Panc1 (cell line): ENCODE measurements at places on chromosomes 16 and 17.

DNA sequence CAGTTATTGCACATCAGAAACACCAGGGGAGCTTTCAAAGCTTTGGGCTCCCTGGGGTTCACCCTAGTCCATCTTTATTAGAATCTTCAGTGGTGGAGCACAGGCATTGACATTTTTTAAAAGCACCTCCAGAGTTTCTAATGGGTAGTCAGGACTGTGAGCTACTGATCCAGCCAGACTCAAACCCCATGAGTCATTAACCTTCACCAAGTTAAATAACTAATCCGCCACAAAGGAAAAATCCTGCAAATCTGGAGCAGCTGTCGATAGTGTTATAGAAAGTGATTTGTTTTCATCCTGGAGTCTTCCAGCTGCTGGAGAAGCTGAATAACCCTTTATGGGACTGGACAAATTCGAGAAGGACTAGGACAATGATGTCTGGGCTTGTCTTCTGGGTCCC is 93.2 kb upstream of the PIRT start:
- DNase-seq = no peak

GRCh38 chr17:69047368-69048263 is 13.1 kb downstream of the ABCA9 start:
- no peak for DNase-seq

GRCh38 chr16:14545346-14545884 is 84.6 kb downstream of the PARN start:
- DNase-seq = no peak

DNA sequence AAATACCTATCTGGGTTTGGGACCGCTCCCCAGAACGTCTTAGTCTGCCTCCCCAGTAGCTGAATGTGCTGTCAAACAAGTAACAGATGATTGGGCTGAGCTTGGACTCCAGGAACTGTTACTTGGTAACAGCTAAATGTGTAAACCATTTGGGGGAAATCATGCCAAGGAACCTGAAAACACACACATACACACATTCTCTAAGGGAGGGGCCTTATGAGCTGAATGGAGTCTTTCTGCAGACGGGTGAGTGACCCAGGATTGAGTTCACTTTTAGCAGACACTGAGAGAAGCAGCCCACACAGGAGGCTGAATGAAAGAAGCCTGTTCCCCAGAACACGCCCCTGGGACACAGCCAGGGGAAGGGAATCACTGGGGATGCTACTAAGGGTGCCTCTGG is 1.6 kb downstream of the ACLY start:
- DNase-seq = no peak

- DNase-seq = no peak
These were observed 44.2 kb downstream of the ZZEF1 start for GRCh38 chr17:4098521-4099209.

DNA sequence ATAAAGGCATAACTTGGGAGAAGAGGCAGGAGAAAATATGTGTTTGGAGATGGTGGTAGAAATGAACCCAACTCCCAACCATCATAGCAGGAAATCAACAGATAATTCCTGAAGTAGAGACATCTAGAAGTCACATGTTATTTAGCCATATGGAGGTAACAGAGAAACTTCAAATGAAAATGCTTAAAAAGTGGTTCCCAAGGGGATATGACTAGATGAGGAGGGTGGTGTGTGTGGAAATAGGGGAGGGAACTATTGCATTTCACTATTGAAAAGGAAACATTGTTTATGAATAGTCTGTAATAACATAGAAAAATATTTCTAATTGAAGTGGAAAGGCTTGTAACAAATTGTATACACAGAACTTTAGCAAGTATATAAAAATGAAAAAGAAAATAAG is 412.0 kb downstream of the SHISA9 start:
- no peak for DNase-seq

- DNase-seq = no peak
These were observed 23.6 kb upstream of the G6PC1 start for GRCh38 chr17:42877037-42877436.

GRCh38 chr16:87366288-87366687 is 17.3 kb downstream of the FBXO31 start:
- DNase-seq = no peak

- no peak for DNase-seq
These were observed 2.6 kb upstream of the ADORA2B start for GRCh38 chr17:15942207-15942833.

DNA sequence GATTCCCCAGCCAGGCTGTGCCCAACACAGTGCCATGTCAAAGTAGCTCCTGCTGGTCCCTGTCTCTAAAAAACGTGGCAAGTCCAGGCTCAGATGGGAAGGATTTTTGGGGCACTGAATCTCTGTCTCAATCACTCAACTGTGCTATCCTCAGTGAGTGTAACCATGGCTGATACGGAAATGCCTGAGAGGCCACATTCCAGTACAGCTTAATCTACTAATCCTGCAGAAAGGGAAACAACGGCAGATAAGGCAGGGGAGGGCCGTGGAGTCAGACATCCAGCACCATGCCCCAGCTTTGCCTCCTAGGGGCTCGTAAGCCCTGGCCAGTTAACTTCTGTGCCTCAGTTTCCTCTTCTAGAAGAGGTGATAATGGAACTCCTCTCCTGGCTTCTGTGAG is 251.7 kb downstream of the CPPED1 start:
- no peak for DNase-seq

- no peak for DNase-seq
These were observed 4.5 kb downstream of the CCR7 start for GRCh38 chr17:40560592-40561293.

DNA sequence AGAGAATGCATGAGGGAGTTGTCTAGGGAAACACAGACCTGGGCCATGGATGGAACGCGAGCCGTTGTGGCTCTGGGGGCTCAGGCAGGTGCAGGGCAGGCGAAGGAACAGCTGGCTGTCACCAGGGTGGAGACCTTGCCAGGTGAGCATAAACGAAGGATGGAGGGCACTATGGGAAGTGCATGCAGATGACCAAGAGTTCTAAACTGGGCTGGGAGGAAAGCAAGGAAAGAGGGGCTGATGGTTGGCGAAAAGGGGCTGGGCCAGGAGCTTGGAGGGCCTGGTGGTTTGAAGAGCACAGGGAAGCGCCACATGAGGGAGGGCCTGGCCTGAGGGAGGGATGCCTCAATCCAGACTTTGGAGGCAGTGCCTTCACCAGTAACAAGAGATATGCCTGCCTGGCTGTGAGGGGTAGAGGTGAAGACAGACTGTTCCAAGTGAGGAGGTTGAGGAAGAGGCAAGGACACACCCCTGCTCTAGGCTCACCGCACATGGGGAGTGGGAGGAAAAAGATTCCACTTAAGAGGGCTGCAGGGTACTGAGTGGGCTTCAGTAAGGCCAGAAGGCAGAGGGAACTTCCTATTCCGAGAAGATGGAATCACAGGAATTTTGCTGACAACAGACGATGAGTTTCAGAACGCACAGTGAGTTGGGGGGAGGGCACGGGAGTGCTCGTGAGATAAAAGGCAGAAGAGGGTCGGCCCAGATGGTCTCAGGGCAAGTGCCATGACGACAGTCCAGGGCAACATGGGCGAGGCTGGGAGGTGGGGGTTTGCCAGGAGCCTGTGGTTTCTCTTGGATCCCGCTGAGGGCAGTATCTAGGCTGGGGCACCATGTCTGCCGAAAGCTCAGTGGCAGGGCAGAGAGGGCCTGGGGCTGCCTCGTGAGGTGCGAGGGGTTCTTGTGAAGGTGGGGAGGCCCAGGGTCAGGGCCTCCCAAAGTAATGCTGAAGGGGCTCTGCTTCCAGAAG is 20.6 kb downstream of the B9D1 start:
- DNase-seq = no peak

GRCh38 chr16:89448656-89449055 is 41.7 kb downstream of the ANKRD11 start:
- DNase-seq = no peak

DNA sequence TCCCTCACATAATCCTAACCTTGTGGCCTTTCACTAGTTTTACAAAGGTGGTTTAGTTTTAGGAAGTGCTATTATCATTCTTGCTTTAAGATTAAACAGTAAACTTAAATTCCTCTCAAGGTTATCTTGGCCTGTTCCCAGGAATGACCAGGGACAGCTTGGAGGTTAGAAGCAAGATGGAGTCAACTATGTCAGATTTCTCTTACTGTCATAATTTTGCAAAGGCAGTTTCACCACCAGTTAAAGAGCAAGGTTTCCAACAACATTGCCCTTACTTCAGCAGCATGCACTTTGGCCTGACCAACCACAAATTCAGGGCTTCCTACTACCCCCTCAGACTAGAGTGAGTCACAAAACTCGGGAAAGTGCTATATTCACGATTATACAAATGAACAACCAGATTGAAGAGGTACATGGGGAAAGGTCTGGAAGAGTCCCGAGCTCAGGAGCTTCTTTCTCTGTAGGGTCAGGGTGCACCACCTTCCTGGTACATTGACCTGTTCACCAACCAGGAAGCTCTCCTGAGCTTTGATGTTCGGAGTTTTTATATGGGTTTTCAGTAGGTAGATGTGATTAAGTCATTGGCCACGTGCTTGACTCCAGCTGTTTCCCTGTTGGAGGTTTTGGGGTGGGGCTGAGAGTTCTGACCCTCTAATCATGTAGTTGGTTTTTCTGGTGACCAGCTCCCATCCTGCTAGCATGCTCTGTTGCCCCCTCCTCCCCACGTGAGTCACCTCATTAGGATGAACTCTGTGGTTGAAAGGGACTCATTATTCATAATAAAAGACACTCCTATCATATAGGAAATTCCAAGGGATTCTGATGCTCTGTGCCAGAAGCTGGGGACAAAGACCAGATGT is 19.4 kb downstream of the RHOT1 start:
- DNase-seq = no peak

DNA sequence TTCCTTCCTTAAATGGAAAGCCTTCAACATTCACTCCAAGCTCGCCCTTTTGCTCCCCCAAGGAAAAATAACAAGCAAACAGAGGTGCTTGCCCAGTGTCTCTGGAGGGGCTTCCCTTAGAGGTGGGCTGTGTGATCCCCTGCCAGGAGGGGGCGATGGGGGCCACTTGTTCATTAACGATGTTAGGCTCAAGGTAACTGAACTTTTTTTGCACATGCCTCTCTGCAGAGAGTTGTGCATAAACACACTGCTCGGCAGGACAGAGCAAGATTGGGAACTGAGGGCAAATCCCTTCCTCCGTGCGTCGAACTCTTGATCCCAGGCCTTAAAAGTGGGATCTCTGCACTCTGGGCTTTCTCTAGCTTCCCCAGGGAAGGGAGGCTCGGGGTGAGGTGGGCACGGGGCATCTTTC is 15.5 kb upstream of the NAGLU start:
- DNase-seq = no peak

DNA sequence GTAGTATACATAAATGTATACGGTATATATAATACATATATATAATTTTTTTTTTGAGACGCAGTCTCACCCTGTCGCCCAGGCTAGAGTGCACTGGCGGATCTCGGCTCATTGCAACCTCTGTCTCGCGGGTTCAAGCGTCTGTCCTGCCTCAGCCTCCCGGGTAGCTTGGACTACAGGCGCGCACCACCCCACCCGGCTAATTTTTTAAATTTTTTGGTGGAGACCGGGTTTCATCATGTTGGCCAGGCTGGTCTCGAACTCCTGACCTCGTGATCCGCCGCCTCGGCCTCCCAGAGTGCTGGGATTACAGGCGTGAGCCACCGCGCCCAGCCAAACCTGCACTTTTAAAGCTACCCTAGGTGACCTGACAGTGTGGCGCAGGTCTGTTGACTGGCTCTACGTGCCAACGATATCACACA is 745 bp downstream of the PAM16 start:
- DNase-seq = no peak

GRCh38 chr16:82133798-82134197 is 36.2 kb downstream of the MPHOSPH6 start:
- DNase-seq = no peak

- DNase-seq = no peak
These were observed 37.5 kb upstream of the CIBAR2 start for GRCh38 chr16:85149776-85150175.

GRCh38 chr16:2091547-2092255 is 43.9 kb downstream of the TSC2 start:
- no peak for DNase-seq

GRCh38 chr16:46916980-46917379 is 32.8 kb downstream of the GPT2 start:
- no peak for DNase-seq

- no peak for DNase-seq
These were observed 11.7 kb upstream of the C16orf95 start for GRCh38 chr16:87328846-87329245.

- no peak for DNase-seq
These were observed 8.0 kb upstream of the KRT23 start for GRCh38 chr17:40945414-40945813.

GRCh38 chr16:49781401-49781800 is 74.5 kb downstream of the ZNF423 start:
- no peak for DNase-seq

DNA sequence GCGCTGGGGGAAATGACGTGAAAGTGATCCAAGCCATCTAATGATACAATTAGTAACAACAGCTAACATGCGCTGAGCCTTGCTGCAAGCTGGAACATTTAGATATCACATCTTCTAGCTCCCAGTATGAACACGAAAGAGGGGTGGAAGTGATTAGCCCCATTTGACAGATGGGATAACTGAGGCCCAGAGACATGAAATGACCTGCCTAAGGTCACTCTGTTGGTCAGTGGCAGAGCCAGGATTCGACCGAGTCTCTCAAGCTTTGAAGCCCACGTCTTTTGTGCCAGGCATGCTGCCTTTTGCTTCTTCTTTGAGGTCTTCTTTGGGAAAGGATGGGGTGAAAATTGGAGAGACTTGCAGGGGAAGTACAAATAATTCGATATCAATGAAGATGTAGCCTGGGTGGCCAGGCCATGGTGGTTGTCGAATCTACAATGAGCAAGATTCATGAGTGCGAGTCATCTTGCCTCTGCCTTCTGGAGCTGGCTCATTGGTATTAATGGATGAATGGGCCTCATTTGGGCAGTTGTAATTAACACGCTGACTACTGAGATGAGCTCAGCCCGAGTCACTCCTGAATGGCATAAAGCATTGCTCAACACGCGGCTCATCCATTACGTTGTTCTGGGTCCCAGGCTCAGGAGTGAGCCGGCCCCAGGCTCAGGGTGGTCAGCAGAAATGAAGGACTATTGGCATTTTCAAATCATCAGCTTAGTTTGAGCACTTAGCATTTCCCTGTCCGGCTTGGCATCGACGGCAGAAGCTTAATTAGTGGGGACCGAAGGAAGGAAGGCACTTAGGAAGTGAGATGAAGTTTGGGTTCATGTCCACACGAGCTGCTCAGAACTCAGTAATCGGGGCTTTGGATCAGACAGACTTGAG is 28.0 kb upstream of the GPRC5B start:
- DNase-seq = no peak

- DNase-seq = no peak
These were observed 4.4 kb upstream of the SNX29 start for GRCh38 chr16:11972128-11972527.

GRCh38 chr17:48153691-48154358 is 46.3 kb downstream of the SNX11 start:
- peak; percentile 12 for DNase-seq

GRCh38 chr16:11163761-11164261 is 92.2 kb downstream of the SOCS1 start:
- DNase-seq = no peak

DNA sequence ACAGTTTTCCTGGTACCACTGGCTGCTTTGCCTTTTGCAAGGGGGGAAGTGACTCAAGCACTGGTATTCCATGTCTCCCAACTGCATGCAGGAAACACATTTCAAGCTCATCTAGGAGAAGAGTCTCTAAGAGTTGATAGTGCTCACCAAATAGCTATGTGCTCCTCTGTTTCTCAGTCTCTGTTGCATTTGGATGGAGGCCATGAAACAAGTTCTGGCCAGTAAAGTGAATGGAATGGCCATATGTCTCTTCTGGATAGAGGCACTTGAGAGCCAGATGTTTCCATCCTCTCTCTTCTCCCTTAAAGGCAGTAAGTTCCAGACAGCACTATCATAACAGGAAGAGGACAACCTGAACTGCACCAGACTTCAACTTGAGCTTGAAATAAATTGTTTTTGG is 60.6 kb downstream of the C16orf82 start:
- no peak for DNase-seq
